ENCODE measurements at places on chromosomes 16 and 17.

- no peak for DNase-seq
These were observed 416.8 kb upstream of the ASIC2 start for GRCh38 chr17:33709881-33710280.

DNA sequence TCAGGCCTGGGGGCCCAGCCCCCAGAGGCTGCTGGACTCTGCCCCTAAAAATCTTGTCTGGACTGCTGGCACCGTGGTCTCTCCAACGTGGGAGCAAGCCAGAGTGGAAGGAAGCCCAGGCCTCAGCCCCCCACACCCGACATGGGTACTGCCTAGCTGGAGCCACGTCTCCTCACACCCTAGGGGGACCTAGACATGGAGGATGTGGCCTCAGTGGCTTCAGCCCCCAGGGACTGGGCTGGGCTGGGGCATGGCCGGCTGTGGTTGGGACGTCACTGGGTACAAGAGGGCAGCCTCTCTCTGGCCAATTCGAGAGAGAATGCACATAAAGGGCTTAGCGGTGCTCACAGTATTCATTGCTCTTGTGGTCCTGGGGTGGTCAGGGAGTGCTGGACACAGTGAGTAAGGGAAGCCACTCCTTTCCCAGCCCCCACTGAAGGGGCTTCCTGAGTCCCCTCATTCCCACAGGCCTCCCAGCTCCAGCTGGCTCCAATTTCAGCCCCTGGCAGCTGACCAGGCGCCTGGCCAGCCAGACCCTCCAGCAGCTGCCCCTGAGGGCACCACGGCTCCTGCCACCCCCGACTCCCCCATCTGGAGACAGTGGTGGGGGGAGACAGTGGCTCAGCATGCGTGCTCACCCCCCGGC, 1.1 kb downstream of the CDH15 start:
- no peak for DNase-seq

DNA sequence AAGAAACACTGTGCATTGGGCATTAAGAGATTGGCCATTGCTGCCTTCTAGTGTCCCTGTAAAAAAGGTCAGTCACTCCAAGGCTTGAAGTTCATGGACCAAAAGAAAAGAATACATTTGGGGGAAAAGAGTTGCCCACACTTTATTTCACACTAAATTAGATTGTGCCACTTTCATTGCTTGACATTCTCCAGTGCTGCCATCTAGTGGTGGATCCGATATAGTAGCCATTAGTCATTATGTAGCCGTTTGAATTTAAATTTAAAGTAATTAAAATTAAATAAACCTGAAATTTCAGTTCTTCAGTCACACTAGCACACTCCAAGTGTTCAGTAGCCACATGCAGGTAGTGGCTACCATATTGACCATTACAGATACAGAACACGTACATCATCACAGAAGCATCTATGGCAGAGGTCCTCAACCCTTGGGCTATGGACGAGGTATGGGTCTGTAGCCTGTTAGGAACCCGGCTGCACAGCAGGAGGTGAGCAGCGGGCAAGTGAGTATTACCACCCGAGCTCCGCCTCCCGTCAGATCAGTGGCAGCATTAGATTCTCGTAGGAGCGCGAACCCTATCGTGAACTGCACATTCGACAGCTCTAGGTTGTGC, 21.9 kb upstream of the CDH5 start:
- no peak for DNase-seq

- no peak for DNase-seq
These were observed 3.8 kb downstream of the HOXB2 start for GRCh38 chr17:48541036-48541576.
